ENCODE measurements at places on chromosomes 1 and 21. TPM values are rescaled to one million over a fixed set of nuclear protein-coding genes. Genes with fewer than 3 reads are reported as not detected.

The BARHL2 gene
- total RNA-seq = not detected

The CRYZ gene
- 3.4 TPM for total RNA-seq

The SLC5A9 gene
- 20.9 TPM for total RNA-seq

GRCh38 chr1:224333309-224333926 is 3.4 kb upstream of the NVL start:
- no peak overlapping the region for H3K27ac ChIP-seq
- H3K27me3 ChIP-seq = no peaks in the 10 kb centered on the region
- peak; percentile 62 for DNase-seq
- H3K36me3 ChIP-seq = no peaks in the 10 kb centered on the region
- peaks cover 7% of the 10 kb centered on the region for H3K4me1 ChIP-seq

DNA sequence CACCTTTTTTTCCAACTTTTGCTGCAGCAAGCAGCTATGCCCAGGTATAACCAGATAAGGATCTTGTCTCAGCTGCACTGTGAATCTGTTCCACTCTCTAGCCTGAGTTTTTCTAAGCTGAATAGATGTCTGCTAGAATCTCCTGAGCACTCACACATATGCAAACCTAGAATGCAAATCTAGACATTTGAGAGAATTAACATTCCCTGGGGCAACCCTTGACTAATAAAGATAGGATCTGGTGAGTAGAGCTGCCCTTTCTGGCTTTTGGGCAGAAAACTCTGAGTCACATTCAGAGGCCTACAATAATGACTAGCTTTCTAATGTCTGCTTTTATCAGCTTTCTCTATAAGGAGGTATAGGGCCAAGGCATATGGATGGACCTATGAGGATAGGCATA is 61.4 kb upstream of the BARHL2 start:
- H3K36me3 ChIP-seq = no peaks in the 10 kb centered on the region
- DNase-seq = no peak
- H3K27me3 ChIP-seq = no peaks in the 10 kb centered on the region
- H3K4me3 ChIP-seq = no peak overlapping the region

- no peak overlapping the region for H3K4me3 ChIP-seq
- no peaks in the 10 kb centered on the region for H3K4me1 ChIP-seq
Observed at GRCh38 chr21:17775431-17776126, 43.6 kb downstream of the C21orf91 start.

DNA sequence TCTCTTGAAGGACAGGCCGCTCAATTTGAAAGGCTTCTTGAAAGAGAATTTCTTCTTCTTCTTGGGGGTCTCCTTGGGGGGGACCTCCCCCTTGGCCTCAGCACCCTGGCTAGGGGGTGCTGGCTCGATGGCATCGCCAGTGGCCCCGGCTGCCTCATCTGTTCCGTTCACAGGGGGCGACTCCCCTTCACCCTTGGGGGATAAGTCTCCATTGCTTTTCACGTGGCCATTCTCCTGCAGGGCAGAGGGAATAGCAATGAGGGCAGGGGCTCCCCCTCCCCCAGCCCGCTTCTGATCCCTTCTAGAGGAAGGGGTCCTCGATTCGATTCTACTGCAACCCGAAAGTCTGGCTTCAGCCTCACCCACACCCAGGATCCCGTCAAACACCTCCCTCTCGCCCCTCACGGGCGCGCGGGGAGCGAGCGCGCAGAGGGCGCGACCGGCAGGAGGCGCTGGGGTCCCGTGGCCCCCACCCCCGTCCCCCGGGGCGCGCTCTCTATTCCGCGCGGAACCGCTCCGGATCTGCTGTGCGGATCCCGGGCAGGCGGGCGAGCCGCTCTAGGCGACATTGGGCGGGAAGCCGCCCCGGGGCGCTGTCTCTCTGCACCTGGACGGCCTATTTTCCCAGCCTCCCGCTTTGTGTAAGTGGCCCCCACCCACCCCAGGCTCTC is 1.0 kb downstream of the MARCKSL1 start:
- DNase-seq = peak; percentile 80
- peak overlapping the region; percentile 88 for H3K27ac ChIP-seq
- no peaks in the 10 kb centered on the region for H3K27me3 ChIP-seq
- peaks cover 8% of the 10 kb centered on the region for H3K4me1 ChIP-seq
